Psoas muscle (tissue), 8 donors: ENCODE measurements at places on chromosomes 3 and 15. TPM values are rescaled to one million over a fixed set of nuclear protein-coding genes. Genes with fewer than 3 reads are reported as not detected.

The AGBL1 gene
- total RNA-seq, result 6.6 TPM

GRCh38 chr3:31322460-31322859 lies 210.3 kb upstream of the STT3B start:
- H3K4me1 ChIP-seq, result no peaks in the 10 kb centered on the region
- no peak overlapping the region for H3K27ac ChIP-seq
- no peaks in the 10 kb centered on the region for H3K27me3 ChIP-seq
- no peak overlapping the region for H3K4me3 ChIP-seq

DNA sequence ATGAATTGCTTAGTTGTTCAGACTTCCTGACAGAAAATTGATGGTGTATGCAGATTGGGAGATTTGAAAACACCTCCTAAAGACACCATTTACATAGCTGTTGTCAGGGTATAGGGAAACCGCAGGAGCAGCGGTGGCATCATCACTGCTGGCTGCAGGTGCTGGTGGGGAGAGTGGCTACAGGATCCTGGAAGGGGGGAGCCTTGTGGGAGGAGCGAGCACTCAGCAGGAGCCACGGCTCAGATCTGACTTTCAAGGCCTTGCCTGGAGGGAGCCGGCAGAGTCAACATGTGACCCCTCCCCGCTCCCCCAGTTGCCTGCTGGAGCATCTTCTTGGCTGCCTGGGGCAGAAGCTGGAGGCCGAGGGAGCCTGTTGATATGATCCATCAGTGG lies 26.1 kb downstream of the EDEM1 start:
- no peak for DNase-seq
- no peaks in the 10 kb centered on the region for H3K27me3 ChIP-seq
- H3K27ac ChIP-seq, result no peak overlapping the region

GRCh38 chr3:21979706-21980105 lies 228.7 kb upstream of the ZNF385D start:
- no peaks in the 10 kb centered on the region for H3K36me3 ChIP-seq
- no peak overlapping the region for H3K27ac ChIP-seq
- no peaks in the 10 kb centered on the region for H3K4me1 ChIP-seq
- H3K4me3 ChIP-seq, result no peak overlapping the region
- DNase-seq, result no peak

The CIB1 gene
- 56.4 TPM for total RNA-seq

DNA sequence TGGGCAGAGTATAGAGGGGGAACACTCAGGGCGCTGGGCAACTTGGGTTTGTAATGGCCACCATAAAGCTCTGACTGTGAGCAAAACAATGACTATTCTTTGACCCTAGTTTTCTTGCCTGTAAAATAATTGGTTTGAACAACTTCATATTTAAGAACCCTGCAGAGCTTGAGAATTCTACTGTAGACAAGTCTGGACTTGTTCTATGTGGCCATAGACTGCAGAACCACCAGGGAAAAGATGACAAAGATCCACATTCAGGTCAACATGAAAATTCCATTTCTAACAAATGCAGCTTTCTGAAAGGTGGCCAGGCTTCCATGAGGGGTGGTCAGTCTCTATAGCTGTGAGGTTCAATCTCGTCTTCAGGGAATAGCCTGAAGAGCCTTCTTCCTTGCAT lies 239.4 kb upstream of the LRRN1 start:
- no peak overlapping the region for H3K4me3 ChIP-seq
- H3K27me3 ChIP-seq, result no peaks in the 10 kb centered on the region
- peaks cover 3% of the 10 kb centered on the region for H3K4me1 ChIP-seq

DNA sequence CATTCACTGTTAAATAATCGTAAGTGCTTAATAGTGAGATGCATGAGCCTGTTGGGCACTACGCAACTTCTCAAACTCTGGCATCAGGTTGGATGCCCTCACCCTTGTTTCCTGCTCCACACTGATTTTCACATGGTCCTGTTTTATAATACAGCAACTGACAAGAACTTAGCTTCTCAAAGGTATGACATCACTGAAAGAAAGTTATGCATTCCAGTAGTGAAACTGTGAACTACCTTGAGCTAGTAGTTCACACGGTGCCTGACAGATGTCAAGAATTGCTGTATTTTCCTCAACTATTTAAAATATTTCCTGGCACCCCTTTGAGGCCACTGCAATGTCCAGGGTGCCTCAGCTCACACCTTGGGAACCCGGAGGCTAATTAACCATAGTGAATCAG lies 327.5 kb downstream of the RORA start:
- no peak for DNase-seq
- no peaks in the 10 kb centered on the region for H3K4me1 ChIP-seq
- no peaks in the 10 kb centered on the region for H3K36me3 ChIP-seq
- H3K4me3 ChIP-seq, result no peak overlapping the region

DNA sequence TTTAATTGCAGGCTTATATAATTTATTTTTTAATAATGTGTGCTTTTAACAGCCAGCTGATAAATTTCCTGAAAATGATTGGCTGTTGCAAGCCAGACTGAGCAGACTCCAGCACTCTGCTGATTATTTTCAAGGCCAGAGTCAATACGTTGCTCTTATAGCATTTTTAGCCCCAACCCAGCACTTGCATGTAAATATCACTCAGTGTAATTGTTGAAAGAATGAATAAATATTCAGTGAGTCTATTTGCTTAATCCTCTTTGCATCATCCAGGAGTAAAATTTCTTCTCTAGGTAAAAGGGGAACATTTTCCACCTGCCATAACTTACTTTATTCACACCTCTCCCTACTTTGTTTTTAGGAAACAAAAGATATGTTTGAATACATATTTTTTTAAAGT lies 2.9 kb downstream of the GABRR3 start:
- peaks cover 4% of the 10 kb centered on the region for H3K27me3 ChIP-seq
- H3K4me1 ChIP-seq, result no peaks in the 10 kb centered on the region
- no peak overlapping the region for H3K27ac ChIP-seq
- H3K36me3 ChIP-seq, result no peaks in the 10 kb centered on the region
- DNase-seq, result no peak
- H3K4me3 ChIP-seq, result no peak overlapping the region

The MINAR1 gene
- 0.10 TPM for total RNA-seq

The MAP1A gene
- total RNA-seq, result 2.7 TPM

The OXTR gene
- 0.11 TPM for total RNA-seq

The P2RY14 gene
- total RNA-seq, result 1.9 TPM

GRCh38 chr3:185549122-185549521 lies 3.3 kb downstream of the LIPH start:
- no peaks in the 10 kb centered on the region for H3K27me3 ChIP-seq
- no peak overlapping the region for H3K4me3 ChIP-seq
- H3K4me1 ChIP-seq, result no peaks in the 10 kb centered on the region
- H3K27ac ChIP-seq, result no peak overlapping the region

The TMEM212 gene
- total RNA-seq, result not detected

The CKMT1B gene
- total RNA-seq, result not detected

DNA sequence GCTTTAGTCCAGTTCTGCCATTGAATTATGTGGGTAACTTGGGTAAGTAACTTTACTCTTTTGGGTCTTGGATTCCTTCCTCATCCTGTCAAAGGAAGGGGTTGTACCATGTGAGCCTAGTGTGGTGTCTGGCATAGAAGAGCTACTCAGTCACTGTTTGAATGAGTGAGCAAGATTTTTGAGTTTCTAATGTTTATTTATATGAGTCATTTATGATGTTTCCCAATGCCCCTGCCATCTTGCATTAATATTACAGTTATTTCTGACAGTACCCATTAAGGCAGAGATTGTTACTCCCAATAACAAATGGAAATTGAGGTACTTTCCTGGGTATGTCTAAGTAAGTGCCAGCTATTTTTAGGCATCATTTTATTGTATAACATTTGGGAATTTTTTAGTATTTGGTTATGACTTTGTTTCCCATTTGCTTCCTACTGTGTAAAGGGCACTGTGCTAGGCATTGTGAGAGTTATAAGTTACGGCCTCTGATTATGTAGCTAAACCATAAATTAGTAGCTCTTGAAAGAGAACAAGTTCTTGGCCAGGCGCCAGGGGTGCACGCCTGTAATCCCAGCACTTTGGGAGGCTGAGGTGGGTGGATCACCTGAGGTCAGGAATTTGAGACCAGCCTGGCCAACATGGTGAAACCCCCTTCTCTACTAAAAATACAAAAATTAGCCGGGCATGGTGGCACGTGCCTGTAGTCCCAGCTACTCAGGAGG lies 23.5 kb downstream of the NR1D2 start:
- H3K4me3 ChIP-seq, result no peak overlapping the region
- H3K4me1 ChIP-seq, result peaks cover 43% of the 10 kb centered on the region
- peak; percentile 55 for DNase-seq

The RASSF1 gene
- total RNA-seq, result 13.0 TPM

The C2CD4A gene
- total RNA-seq, result 0.79 TPM

GRCh38 chr3:40873476-40873875 lies 325.8 kb upstream of the CTNNB1 start:
- no peaks in the 10 kb centered on the region for H3K27me3 ChIP-seq
- DNase-seq, result no peak
- no peak overlapping the region for H3K4me3 ChIP-seq
- no peaks in the 10 kb centered on the region for H3K36me3 ChIP-seq
- no peak overlapping the region for H3K27ac ChIP-seq

The LMAN1L gene
- total RNA-seq, result 0.36 TPM

DNA sequence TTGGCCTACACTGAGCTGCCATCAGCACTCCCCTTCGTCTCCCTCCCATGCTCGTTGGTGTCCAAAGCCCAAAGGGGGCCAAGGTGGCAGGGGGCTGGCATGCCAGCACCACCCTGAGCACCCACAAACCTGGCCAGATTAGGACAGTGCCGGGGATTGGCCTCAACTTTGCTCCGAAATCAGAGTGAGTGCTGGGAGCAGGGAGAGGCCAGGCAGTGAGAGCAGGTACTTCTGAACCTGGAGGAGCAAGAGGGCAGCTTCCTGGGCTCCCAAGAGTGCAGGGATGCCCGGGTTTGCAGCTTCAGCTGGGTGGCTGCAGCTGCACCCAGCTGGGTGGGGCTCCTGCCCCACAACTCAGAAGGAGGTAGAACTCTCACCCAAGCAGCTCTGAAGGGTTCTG lies 563.0 kb downstream of the SI start:
- H3K27me3 ChIP-seq, result no peaks in the 10 kb centered on the region
- no peak overlapping the region for H3K27ac ChIP-seq
- H3K4me3 ChIP-seq, result no peak overlapping the region

- H3K4me1 ChIP-seq, result peaks cover 79% of the 10 kb centered on the region
- H3K4me3 ChIP-seq, result peak overlapping the region; percentile 32
- DNase-seq, result no peak
- H3K27me3 ChIP-seq, result no peaks in the 10 kb centered on the region
Measured at GRCh38 chr15:92910451-92910850, 10.3 kb downstream of the CHD2 start.

GRCh38 chr3:23111797-23112196 lies 91.3 kb upstream of the UBE2E2 start:
- DNase-seq, result no peak
- H3K36me3 ChIP-seq, result no peaks in the 10 kb centered on the region
- H3K27me3 ChIP-seq, result no peaks in the 10 kb centered on the region
- no peak overlapping the region for H3K4me3 ChIP-seq

GRCh38 chr3:40079847-40080240 lies 229.7 kb upstream of the EIF1B start:
- H3K27ac ChIP-seq, result no peak overlapping the region
- no peaks in the 10 kb centered on the region for H3K27me3 ChIP-seq
- DNase-seq, result no peak
- no peaks in the 10 kb centered on the region for H3K4me1 ChIP-seq

The KBTBD13 gene
- 5.7 TPM for total RNA-seq

The CAPN3 gene
- 413 TPM for total RNA-seq

The DPP8 gene
- 39.6 TPM for total RNA-seq

DNA sequence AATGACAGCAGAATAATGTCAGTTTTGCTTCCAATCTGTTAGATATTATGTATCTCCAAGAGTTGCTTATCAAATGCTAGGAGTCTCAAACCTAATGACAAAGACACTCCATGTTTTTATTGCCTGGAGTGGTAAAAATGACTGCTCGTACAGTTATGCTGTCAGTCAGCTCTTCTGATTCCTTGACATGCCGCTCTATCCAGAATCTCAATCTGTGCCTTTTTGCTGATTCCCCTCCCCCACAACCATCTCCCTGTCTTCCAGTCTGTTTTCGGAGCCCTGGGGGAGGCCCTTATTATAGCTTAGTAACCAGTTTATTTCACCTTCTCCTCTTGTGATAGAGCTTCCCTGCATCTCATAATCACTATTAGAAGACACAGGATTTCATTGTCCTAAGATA lies 2.6 kb downstream of the MKRN2 start:
- H3K27me3 ChIP-seq, result no peaks in the 10 kb centered on the region
- DNase-seq, result no peak
- peak overlapping the region; percentile 27 for H3K4me3 ChIP-seq
- peaks cover 64% of the 10 kb centered on the region for H3K4me1 ChIP-seq
